ENCODE measurements at places on chromosomes 4 and X.

DNA sequence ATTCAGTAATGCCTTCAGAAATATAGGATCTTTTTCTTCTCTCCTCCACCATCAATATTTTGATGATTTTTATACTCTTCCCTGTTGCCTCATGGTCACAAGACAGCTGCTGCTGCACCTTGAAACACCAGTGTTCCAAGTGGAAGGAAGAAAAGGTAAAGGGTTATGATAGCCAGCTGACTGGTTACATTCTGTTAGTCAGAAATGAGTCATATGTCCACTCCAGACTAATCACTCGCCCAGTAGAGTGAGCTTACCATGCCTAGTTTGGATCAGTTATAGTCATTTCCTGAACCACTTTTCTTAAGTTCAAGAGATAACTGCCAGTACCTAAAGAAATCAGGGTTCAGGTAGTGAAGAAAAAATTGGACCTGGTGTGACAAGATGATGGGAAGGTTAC lies 532.3 kb upstream of the SMIM31 start:
- no peak for DNase-seq

DNA sequence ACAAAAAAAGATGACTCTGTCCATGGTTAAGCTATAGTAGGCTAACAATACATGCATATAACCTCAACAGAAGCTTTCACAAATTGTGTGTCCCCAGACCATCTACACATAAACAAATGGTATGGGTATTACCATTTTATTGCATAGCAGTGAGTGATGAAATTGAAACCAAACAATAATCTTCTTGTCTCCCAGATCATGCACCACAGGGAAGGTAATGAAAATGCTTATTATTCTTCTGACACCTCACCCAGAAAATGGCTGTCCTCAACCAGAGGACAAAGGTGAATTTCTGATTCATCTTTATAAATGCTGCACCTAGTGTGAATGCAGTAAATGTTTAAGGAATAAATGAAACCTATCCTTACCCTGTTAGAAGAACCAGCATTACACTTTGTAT lies 8.0 kb downstream of the PRSS12 start:
- no peak for DNase-seq

DNA sequence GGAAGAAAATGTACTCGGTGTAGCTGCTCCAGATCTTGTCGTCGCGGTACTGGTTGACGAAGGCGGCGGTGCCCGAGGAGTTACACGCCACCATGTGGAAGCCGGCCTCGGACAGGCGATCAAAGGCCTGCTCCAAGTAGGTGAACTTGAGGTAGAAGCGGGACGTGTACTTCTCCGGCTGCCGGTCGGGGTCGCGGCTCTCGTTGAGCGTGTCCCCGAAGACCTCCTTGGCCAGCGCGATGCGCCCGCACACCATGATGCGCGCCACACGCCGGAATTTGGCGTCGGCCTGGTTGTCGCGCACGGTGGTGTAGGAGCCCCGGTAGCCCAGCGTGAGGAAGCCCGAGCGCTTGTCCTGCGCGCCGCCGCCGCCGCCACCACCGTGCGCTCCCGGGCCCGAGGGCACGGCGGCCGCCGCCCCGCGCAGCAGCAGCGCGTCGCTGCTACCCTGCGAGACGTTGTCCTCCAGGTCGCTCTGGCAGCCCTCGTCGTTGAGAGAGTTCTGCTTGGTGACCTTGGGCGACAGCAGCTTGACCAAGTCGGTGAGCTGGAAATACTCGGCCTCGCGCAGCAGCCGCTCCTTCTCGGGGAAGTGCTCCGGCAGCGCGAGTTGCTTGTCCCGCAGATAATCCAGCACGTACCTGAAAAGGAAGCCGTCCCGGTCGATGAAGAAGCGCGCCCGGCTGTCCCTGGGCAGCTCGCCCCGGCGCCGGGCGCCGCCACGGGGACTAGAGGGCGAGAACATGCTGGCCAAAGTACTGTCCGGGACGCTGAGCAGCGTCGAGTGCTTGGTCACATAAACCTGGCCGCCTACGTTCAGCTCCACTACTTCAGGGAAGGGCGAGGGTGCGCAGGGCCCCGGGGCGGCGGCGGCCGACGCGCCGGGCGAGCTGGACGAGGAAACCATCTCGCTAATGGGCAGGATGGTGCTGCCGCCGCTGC lies 775 bp downstream of the KCTD8 start:
- DNase-seq: peak; percentile 23

- no peak for DNase-seq
Observed at GRCh38 chrX:140104760-140105159, 139.4 kb upstream of the CXorf66 start.

DNA sequence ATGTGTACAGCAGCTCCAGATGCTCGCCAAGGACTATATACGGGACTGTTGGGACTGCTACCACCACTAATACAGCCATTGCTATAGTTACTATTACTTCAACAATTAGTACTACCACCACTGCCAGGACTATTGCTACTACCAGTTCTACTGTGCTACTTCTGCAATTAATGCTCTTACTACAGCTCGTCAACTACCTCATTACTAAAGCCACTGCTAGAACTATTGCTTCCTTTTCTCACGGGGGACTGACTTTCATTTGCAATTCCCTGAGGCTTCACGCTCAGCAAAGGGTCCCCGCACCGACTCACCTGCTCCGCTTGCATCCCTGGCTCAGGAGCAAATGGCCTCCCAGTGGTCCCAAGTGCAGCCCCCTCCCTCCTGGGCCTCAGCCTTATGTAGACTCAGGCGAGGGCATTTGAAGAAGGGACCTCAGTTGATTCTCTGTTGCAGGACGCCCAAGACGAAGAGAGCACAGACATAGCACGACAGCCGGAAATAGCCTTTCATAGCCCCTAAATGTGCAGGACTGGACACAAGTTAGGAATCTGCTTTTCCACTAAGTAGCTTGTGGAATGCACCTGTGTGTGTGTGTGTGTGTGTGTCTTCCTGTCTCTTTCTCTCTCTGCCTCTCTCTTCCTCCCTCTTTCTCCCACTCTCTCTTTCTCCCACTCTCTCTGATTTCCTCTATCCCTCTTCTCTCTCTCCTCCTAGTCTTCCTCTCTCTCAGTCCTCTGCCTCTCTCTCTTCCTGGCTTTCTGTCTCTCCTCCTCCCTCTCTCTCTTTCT lies 294.8 kb downstream of the ASMT start:
- no peak for DNase-seq

DNA sequence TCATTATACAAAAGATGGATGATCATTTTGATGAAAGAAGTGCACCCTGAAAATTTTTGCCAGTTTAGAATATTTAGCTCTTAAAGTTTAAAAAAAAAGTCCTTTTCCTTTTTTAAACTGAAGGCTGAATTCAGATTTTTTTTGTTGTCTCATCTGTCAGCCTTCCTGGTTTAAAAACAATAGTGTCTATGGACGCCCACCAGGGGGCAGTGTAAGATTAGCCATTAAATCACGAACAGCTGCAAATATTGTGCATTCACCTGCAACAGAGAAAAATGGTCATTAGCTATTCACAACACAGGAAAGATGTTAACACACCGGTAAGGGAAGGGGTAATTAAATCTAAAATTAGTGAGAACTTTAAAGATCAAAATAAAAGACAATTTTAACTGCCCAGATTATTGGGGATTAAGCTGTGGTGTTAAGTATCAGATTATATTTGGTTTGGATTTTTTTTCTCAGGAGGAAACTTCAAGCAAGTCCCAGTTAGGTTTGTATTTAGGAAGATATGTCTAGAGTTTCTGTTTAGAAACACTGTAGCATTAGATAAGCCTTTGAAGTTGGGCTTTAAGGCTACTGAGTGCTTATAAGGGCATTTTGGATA lies 4.4 kb upstream of the CXorf38 start:
- DNase-seq: peak; percentile 75

GRCh38 chrX:47562615-47563243 lies 1.7 kb downstream of the ARAF start:
- peak; percentile 54 for DNase-seq

DNA sequence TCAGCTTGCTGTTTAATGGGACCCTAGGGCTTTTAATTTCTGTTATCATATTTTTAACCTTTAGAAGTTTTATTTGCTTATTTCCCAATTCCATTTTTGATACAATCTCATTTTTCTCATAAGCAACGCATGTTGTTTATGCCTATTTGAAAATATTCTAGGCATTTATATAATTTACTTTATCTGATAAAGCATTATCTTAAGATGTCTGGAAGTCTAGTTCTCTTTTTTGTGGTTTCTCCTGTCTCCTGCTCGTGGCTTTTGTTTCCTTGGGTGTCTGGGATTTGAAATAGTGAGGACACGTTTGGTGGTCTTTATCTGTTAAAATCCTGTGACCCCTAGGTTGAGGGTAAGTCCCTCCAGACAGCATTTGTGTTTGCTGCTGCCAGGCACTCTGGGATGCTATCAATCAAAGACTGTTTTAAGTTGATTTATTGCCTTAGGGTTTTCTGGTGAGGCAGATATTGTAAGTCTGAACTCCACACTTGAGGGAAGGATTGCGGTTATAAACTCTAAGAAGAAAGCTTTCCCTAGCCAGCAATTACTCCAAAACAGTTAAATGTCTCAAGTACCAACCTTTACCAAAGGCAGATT lies 208.0 kb downstream of the PRDM5 start:
- DNase-seq: no peak

DNA sequence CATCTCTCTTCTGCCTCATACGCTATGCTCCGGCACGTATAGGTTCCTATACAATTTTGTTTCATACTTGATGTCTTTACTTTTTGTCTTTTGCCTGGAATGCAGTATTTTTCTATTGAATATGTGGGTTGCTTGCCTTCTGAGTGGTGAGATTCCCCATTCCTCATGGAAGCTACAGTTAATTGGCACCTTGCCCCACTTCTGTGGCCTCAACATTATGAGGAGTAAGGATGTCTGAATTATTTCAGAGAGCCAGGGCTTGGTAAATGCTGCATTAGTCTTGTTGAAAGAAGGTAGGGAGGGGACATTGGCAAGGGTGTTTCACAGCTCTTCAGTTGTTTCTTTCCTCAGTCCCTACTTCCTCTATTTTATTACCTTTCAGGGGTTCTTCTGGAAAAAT lies 23.0 kb downstream of the CDKL5 start:
- DNase-seq: no peak

- no peak for DNase-seq
Observed at GRCh38 chrX:19540076-19540475, 24.8 kb upstream of the MAP3K15 start.

Measured in stimulated activated CD8-positive, alpha-beta memory T cell treated with anti-CD3 and anti-CD28 coated beads, Interleukin-4, amount 100 ng/mL, for 48 hours (primary cell).